Activated CD4-positive, alpha-beta T cell treated with anti-CD3 and anti-CD28 coated beads for 24 hours (primary cell): ENCODE measurements at places on chromosomes 4 and X.

DNA sequence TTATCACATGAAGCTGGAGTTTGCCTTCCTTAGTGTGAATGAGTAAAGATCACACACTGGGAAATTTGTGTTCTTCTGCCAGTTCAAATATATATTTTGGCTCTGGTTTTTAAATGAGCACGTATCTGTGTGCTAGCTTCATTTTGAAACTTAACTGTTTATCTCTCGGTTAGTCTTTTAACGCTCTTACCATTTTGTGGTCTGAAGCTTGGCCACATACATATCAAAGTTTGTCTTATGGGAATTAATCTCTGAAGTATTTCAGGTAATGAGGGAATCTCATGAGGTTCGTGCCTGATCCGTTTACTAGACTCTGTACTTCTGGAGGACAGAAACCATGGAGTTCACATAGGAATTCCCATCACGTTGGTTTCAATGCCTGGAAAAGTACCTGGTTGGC, 13.8 kb downstream of the ATP10D start:
- DNase-seq: no peak

- DNase-seq: no peak
Measured at GRCh38 chrX:68185161-68185560, 248.1 kb downstream of the OPHN1 start.

- no peak for DNase-seq
Measured at GRCh38 chr4:86848136-86848535, 1.0 kb downstream of the SLC10A6 start.

- DNase-seq: no peak
Measured at GRCh38 chrX:109614951-109615350, 10.0 kb downstream of the KCNE5 start.

- DNase-seq: no peak
Measured at GRCh38 chr4:114495471-114495928, 103.1 kb upstream of the UGT8 start.

DNA sequence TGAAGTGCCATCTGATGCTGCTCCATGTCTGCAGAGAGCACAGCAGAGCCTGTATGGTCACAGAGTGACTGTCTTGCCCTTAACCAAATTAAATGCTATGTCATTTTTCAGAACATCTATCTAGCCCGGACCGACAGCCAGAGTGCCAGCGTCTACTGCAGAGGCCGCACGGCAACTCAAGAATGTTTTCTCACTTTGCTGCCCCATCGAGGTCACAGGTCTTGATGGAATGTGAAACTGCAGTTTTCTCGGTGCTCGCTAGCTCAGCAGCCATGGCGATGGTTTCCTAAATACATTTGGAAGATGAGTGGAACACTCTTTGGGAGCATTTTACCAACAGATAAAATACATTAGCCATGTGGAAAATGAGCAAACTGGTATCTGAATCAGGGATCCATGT, 125.7 kb downstream of the ENPP6 start:
- no peak for DNase-seq

DNA sequence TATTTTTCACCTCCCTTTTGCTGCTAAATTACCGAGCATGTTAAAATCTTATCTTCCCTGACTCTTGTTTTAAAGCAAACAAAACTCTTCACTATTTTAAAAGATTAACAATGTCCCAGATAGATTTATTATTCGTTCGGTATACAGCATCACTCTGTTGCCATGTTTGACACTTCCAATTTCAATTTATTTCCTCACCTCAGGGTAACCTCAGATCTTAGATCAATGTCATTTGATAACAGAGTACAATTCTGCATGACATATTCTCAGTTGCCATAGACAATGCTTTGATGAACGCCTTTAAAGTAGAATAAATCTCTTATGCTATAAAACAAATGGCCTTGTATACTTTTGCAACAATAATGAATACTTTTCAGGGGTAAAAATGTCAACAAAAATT, 1078.1 kb upstream of the IGFBP7 start:
- DNase-seq: no peak

DNA sequence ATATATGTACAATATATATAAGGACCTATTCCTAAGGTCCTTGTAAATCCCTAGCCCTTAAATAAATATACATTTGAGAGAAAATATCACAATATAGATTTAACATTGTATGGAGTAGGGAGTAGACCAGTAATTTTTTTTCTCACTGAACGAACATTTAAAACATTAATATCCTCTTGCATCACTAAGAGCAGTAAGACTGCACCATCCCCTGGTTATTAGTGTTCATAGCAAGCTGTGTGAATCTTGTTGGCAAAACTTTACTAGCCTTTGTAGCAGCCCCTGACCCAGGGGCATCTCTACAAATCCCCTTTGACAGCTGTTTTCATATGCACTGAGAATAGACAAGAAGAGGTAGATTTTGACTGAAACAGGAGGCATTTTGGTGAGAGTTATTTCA, 146.5 kb downstream of the IL1RAPL2 start:
- DNase-seq: no peak

- DNase-seq: no peak
Measured at GRCh38 chr4:60934566-60935295, 265.4 kb upstream of the ADGRL3 start.
